ENCODE measurements at places on chromosomes 12 and 14.

- DNase-seq = no peak
Observed at GRCh38 chr14:71751264-71751663, 181.0 kb upstream of the RGS6 start.

DNA sequence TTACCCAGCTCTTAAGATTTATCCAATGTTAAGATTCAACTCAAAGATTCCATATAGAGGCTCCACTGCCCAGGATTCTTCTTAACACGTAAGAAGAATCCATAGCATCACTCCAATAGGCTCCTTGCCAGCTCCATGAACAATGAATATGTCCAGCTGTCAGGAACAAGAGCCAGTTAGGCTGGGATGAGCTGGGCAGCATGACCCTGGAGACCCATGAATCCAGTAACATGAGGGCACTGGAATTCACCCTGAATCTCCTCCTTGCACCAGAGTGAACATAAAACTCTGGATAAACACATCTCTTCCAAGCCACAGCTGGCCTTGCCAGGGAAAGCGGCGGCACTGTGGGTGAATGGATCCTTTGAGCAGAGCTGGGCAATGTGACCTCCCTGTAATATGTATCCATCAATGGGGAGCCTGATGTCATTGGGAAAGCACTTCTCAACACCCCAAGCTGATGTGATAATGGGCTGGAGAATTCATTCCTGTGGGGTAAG, 24.4 kb upstream of the TC2N start:
- no peak for DNase-seq

DNA sequence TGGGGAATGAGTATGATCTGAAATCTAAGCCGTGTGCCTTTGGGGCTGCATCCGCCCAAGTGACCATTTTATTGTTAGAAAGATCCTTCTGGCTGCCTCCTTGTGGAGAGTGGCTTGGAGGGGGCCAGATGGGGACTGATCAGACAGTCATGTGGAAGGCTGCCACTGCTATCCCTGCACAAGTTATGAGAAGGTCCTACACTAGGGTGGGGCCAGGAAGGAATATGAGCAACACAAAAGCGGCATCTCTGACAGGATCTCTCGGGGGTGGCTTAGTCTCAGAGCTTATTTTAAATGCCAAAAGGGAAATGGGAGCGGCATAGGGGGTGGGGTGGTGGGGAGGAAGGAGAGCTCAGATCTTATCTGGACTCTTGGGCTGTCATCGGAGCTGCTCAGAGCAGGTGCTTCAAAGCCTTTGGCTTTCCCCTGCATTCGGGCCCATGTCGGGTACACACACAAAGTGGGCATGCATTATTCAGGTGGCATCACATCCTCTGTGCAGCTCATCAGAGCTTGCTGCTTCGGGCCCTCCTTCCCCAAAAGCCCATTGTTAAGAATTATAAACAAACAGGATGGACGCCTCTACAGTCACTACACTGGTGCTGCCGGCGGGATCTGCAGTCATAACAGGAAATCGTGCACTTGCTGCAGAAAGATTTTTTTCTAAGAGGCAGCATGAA, 805.4 kb downstream of the VRK1 start:
- peak; percentile 73 for DNase-seq

DNA sequence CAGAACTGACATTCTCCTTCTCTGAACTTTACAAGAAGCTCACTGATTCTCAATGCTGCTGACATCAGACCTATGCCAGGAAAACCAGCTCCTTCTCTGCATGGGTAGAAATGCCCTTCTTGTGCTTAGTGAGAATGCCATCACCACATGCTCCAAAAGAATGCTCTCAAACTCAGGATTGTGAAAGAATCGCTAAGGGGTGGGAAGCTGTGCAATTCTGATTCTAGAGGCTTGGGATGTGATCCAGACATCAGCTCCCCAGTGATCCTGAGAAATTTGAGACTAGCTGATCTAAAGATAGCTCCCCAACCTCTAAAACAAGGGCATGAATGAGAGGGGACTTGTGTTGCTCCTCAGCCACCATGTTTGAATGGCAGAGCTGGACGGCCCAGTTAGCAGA, 113.2 kb downstream of the DPF3 start:
- no peak for DNase-seq

DNA sequence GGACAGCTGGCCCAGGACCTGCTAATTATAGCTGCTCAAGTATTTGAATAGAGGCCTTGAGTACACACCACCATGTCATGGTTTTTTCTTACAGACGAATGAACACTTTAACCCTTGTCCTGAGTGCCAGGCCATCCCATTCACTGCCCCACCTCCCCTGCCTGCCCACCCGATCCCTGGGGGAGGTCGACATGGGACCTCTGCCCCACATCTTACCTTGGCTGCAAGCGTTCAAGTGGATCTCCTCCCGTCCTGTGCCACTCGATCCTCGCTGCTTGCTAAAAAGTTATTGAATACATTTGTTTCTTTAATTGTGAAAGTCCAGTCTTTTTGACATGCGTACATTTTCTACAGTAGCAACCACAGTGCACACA, 10.3 kb downstream of the RTL1 start:
- DNase-seq = no peak

DNA sequence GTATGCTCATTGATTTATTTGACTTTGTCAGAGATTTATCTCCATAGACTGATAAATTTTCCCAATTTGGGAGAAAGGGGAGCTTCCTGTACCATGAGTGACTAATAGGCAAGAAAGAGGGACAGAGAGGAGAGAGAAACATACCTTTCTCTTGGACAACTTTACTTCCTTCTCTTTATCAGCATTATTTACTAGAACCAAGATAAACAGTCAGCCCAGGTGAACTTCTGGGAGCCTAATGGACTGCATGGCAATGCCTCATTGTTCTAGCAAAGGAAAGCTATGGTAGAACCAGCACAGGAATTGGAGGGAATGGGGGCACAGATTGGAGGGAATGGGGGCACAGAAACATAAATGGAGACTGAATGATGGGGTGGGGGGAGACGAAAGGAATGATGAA, 63.4 kb upstream of the STXBP6 start:
- no peak for DNase-seq

- peak; percentile 61 for DNase-seq
Observed at GRCh38 chr12:98370976-98371375, 144.4 kb upstream of the TMPO start.

DNA sequence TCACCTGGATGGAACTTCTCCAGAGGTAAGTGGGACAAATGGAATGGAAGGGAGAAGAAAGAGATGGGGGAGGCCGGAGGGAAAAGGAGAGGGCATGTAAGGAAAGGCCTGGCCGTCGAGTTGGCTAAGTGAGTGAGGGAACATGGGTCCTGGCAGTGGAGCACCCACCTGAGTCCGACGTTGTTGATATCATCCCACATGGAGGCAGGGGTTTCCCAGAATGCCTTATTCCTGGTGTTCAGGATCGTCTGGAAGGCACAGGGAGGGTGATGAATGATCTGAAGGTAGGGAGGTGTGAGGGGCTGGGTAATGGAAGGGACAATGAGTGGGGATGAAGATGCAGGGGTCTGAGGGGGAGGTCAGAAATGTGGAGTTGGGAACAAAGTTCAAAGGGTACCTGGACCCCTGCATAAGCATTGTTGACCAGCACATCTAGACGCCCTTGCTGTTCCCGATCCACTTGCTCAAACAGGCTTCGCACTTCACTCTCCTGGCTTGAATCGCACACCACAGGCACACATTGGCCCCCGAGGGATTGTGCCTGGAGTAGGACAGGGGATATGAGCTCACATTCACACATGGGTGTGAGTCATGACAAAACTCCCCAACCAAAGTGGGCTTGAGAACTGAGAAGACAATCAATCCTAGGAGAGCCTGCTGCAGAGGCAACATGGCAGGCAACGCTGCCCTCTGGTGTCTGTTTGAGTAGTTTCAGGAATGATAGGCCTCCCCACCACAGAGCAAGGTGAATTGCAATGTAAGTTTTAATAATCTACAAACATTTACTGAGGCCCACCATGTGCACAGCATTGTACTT, 3.0 kb downstream of the DHRS1 start:
- peak; percentile 69 for DNase-seq

- DNase-seq = no peak
Observed at GRCh38 chr12:104188534-104188933, 27.0 kb upstream of the TXNRD1 start.

GRCh38 chr14:67453575-67454300, 34.8 kb downstream of the TMEM229B start:
- no peak for DNase-seq

GRCh38 chr14:81303258-81303935, 82.6 kb upstream of the GTF2A1 start:
- DNase-seq = no peak

Data from Jurkat, Clone E6-1 (cell line).